Cerebellar nuclear complex (tissue), 1 donor: ENCODE measurements at places on chromosomes 12 and 14.

DNA sequence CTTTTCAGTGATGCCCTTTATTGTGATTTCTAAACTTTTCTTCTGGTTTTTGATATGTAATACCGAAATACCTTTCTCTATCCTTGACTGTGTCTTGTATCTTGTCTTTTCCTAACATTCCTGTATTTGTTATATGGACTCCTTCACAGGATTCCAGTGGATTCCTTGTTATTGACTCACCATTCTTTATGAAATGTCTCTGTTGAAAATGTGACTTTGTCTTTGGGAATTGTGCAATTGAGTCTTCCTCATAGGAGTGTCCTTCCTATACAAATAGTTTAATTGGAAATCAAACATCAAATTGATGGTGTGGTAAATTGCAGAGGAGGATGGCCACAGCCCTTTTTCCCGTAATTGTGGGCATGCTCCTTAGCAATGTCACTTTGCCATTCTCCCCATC lies 296.6 kb upstream of the KITLG start:
- no peak for DNase-seq

DNA sequence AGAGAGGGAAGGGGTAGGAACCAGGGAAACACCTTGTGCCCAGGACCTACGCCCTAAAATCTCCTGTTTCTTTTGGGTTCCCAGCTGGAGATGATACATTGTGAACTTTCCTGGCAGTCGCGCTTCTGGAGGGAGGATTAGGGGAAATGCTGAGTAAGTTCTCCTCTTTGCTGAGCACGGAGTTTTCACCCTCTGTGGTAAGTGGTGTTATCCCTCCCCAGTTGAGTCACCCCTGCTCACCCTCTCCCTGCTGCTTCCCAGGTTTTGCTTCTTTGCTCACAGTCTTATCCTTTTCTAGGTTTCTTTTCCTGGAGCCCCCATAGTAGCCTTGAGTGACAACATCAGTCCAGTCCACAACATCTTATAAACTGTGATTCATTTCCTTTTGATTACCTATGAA lies 789.1 kb downstream of the TMEM121 start:
- no peak for DNase-seq

GRCh38 chr12:12480074-12480473 lies 82.6 kb downstream of the DUSP16 start:
- DNase-seq: no peak

- DNase-seq: no peak
Measured at GRCh38 chr12:115871714-115872113, 405.8 kb downstream of the MED13L start.

DNA sequence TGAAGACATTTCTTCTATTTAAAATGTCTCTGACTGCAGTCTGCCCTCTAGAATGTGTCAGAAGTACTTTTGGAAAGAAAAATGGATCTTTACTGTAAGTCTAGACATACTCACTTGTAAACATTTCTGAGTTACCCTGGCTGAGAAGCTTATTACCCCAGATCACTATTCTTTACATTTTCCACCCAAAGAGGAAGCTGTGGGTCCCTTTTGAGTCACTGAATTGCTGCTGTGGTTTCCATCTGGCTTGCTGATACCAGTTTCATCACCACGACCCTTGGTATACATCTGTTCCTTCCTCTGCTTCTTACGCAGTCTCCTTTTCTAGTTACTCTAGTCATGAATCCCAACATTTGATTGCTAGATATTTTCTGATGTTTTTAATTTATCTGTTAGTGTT lies 20.2 kb upstream of the CLEC4D start:
- DNase-seq: no peak

- peak; percentile 28 for DNase-seq
Measured at GRCh38 chr12:2323532-2324255, 270.9 kb downstream of the CACNA1C start.

GRCh38 chr14:51283402-51284085 lies 43.5 kb downstream of the TMX1 start:
- DNase-seq: peak; percentile 39

GRCh38 chr12:92562063-92562734 lies 140.6 kb upstream of the PLEKHG7 start:
- no peak for DNase-seq

DNA sequence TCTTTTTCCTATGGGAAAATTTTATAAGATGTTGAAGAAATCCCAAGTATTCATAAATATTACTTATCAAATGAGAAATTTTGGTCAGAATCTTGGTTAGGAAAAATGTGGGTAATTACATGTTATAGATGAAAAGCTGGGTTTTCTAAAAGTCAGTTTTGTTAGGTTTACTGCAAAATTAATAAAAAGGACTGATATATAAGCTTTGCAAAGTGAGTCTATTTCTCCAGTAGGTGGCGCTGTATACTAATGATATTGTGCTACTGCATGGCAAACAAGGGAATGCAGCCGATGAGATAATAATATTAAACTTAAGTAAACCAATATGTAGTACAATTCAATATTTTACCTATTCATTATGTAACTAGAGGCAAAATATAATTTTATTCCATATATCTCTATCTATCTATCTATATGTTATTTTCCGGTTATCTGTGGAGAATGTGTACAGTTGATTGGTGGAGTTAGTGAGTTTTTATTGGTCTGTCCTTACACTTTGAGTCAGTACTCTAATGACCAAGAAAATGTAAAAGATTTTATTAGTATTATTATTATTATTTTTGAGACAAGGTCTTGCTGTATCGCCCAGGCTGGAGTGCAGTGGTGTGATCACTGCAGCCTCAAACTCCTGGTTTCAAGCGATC lies 32.9 kb downstream of the MIPOL1 start:
- DNase-seq: no peak

DNA sequence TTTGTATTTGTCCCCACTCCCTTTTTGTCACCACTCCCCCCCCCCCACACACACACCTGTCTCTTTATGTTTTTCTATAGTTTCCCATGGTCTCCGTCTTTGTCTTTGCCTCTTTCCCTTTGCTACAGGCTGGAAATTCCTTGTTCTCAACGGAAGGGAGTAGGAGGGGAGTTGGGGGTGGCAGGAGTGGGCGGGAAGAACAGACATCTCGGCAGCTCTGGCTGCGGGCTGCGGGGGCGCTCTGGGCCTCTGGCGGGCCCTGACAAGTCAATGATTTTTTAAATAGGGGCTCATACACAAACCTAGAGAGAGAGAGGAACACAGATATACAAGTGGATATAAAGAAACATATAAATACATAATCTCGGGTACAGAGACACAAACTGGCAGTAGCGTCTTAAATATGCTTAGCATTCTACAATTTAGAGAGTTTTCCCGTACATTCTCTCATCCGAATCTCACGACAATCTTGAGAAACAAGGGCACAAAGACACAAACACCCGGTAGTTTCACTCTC lies 2.4 kb upstream of the NAB2 start:
- DNase-seq: peak; percentile 54

GRCh38 chr14:51248016-51248987 lies 8.3 kb downstream of the TMX1 start:
- DNase-seq: no peak

DNA sequence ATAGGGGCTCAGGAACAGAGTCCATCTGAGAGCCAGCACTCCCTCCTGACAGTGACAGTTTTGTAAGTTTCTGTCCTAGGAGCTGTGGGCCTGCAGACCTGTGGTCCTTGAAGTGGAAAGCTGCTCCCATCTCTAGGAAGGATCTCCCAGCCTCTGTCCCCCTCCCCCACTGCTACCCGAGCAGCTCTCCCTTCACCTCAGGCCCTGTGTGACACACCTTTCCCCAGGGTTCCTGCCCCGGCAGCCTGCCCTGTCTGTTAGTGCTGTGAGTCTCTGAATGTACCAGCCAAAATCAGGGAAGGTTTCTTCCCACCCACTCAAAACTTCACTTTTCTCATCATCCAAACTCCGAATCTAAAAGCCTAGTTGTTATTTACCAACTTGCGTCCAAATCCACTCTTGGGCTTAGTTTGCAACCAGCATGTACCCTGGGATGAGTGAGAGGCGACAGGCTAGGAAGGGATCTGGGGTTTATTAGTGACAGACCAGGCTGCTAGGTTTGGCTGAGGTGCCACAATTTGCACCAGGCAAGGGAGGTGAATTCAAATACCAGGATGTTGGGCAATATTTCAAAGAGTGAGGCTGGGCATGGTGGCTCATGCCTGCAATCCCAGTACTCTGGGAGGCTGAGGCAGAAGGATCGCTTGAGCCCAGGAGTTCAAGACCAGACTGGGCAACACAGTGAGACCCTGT lies 39.9 kb downstream of the NINJ2 start:
- DNase-seq: no peak

DNA sequence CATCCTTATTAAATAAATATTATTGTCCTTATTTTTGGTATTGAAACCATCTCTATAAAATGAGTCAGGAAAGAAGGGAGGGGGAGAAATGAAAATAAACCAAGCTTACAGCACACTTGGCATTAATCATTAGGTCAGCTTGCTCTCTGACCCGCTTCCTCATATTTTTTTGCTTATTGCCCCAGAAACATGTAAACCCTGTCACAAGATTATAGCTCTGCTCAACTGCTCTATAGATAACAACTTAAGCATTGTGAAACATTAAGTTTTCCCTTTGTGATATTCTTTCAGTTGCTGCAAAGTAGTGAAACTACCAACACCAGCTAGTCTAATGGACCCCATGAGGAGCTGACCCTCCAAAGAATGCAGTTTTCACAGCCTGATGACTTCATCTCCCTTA lies 819.5 kb downstream of the SLC16A7 start:
- DNase-seq: no peak

GRCh38 chr14:66281036-66281776 lies 205.0 kb upstream of the CCDC196 start:
- DNase-seq: no peak

DNA sequence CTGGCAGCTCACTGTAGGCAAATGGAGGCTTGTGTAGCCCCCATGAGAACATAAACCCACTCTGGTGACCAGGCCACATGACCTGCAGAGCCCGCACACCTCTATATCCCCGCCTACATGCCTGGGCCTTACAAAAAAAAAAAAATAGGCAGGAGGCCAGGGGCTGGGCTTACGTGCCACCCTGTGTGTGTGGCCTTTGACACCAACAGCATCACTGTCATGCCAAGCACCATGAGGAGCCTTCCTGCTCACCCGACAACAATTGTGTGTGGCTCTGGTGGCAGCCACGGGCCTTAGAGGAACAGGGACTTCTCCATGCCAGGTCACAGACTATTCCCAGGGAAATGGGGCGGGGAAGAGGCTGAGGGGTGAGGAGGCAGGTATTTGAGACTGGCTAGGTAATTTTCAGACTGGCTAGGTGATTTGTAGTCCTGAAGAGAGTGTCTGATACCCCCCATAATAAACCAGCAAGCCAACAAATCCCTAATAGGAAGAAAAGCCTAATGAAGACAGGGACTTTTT lies 140.0 kb downstream of the DPF3 start:
- DNase-seq: no peak

DNA sequence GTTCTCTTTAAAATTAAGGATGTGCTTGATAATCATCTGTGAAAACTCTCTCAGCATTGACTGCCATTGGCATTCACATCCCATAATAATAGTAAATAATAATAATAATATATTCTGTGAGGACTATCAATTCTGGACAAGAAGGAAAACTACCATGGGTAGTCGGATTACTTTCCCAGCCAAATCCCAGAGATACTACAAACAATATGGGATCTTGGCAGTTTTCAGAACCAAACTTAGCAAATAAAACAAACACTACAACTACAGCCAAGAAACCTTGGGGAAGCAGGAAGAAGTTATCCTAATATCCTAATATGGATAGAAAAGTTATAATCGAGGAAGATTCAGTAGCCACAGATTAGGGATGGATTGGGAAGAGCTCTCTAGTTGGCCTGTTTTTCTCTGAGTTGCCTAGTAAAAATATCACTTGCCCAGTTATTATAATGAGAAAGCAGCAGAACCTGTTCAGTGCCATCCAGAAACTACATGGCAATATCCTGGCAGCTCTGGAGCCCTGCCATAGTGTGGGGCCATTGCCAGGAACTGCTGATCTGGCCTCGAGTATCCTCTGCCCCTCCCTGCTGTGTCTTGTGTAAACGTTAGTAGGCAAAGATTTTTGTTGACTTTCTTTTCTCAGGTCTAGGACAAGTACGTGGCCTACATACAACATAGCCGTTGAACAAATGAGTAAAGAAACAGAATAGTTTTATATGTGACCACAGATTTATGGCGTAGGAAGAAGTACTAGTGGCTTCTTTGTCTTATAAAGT lies 193.5 kb downstream of the SLC2A13 start:
- DNase-seq: peak; percentile 11

- no peak for DNase-seq
Measured at GRCh38 chr12:59668674-59669073, 72.8 kb downstream of the SLC16A7 start.

DNA sequence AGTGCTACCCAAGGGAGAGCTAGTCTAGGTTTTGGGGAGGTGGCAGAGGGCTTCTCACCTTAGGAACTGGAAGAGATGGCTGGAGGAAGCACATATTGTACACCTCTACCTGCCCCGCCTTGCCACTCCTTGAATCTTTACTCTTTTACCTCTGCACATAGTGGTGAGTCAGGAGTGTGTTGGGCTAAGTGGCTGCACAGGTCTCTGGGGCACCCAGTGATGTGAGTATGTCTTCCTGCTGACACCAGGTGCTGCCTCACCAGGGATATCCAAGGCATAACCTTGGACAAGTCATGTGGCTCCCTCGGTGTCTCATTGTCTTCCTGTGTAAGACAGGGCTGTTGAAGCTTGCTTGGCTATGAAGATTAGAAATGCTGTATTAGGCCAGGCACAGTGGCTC lies 19.8 kb upstream of the CABP1 start:
- no peak for DNase-seq

DNA sequence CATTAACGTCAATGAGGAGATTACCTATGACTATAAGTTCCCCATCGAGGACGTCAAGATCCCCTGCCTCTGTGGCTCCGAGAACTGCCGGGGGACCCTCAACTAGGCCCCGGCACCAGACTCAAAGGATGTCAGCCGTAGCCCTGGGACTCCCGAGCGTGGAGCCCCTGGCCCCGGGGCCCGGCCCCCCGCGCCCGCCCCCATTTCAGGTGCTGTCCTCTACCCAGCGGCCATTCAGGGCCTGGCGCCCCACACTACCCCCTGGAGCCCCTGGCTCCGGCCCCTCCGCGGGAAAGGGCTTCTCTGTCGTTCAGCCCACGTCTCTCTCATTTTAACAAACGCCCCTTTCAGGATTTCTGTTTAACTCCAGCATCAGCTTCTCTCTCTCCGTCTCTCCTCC lies 26.3 kb downstream of the SETD1B start:
- DNase-seq: no peak

GRCh38 chr12:88144037-88144436 lies 1.9 kb downstream of the TMTC3 start:
- DNase-seq: no peak

- no peak for DNase-seq
Measured at GRCh38 chr14:104694475-104694950, 5.1 kb downstream of the INF2 start.

DNA sequence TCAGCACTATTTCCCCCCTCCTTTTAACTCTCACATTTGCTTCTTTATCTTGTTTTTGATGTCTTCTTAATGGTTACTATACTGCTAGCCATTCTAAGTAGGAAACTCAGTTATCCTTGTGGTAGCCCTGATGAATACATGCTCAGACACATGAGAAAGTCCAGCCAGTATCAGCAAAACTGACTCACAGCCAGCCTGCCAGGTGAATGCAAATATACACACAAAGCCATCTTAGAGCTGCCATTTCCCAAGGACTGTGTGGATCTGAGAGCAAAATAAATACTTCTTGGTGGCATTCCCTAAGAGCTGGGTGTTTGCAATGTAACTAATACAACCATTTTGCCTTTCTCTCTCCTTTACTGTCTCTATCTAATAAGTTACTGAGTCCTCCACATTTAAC lies 455.2 kb downstream of the CCER1 start:
- DNase-seq: no peak
